Purkinje cell (primary cell): ENCODE measurements at places on chromosomes 3 and 15. TPM values are rescaled to one million over a fixed set of nuclear protein-coding genes. Genes with fewer than 3 reads are reported as not detected.

Gene FBXL22
- polyA plus RNA-seq: 0.45 TPM in 1 of 2 replicates, not detected in the other

Gene CRELD1
- polyA plus RNA-seq: 118 and 135 TPM in 2 replicates

Gene PLSCR2
- 9.1 and 10.3 TPM in 2 replicates for polyA plus RNA-seq

Gene TTLL13
- polyA plus RNA-seq: 0.31 and 0.79 TPM in 2 replicates

Gene THSD4
- 0.20 and 0.24 TPM in 2 replicates for polyA plus RNA-seq

Gene PPARG
- not detected in 2 replicates for polyA plus RNA-seq

Gene ATP13A5
- not detected in 2 replicates for polyA plus RNA-seq

Gene C3orf18
- 9.2 and 12.7 TPM in 2 replicates for polyA plus RNA-seq

Gene SETMAR
- polyA plus RNA-seq: 10.0 and 23.4 TPM in 2 replicates

Gene PPP1R2
- 107 and 163 TPM in 2 replicates for polyA plus RNA-seq

Gene FAM107A
- polyA plus RNA-seq: 13.8 and 16.7 TPM in 2 replicates

Gene ZKSCAN7
- polyA plus RNA-seq: 2.2 and 2.7 TPM in 2 replicates

Gene ANKUB1
- polyA plus RNA-seq: not detected in 2 replicates

Gene NT5DC2
- polyA plus RNA-seq: 0.76 and 3.4 TPM in 2 replicates

Gene USP50
- 17.1 and 18.8 TPM in 2 replicates for polyA plus RNA-seq

Gene SAMD7
- not detected in 2 replicates for polyA plus RNA-seq

Gene PLSCR5
- not detected in 2 replicates for polyA plus RNA-seq

Gene LIPH
- polyA plus RNA-seq: 0.28 and 0.52 TPM in 2 replicates

Gene FANCD2OS
- polyA plus RNA-seq: not detected in 2 replicates

Gene DLL4
- 0.08 TPM in 1 of 2 replicates, not detected in the other for polyA plus RNA-seq

Gene ANKRD28
- polyA plus RNA-seq: 15.2 and 16.2 TPM in 2 replicates

Gene EFHB
- polyA plus RNA-seq: 0.32 and 4.0 TPM in 2 replicates

Gene BBS4
- polyA plus RNA-seq: 34.4 and 39.7 TPM in 2 replicates

Gene GRIP2
- polyA plus RNA-seq: 0.36 and 1.6 TPM in 2 replicates

Gene TNFSF10
- 0.30 TPM in 1 of 2 replicates, not detected in the other for polyA plus RNA-seq

Gene TUSC7
- 5.7 TPM in 1 of 2 replicates, not detected in the other for polyA plus RNA-seq

Gene ALPK3
- not detected in 2 replicates for polyA plus RNA-seq

Gene PFKFB4
- polyA plus RNA-seq: 0.43 and 2.6 TPM in 2 replicates

Gene COL6A5
- polyA plus RNA-seq: not detected in 2 replicates

Gene C3orf49
- polyA plus RNA-seq: 1.2 TPM in 1 of 2 replicates, not detected in the other

Gene RNF7
- polyA plus RNA-seq: 206 and 233 TPM in 2 replicates

Gene ERICH6
- polyA plus RNA-seq: 0.79 TPM in 1 of 2 replicates, not detected in the other

Gene IQCF5
- polyA plus RNA-seq: not detected in 2 replicates

Gene STRIT1
- not detected in 2 replicates for polyA plus RNA-seq

Gene PARP15
- 2.2 and 2.7 TPM in 2 replicates for polyA plus RNA-seq

Gene CD276
- polyA plus RNA-seq: 1.3 and 2.0 TPM in 2 replicates

Gene SLC12A1
- 3.5 and 6.7 TPM in 2 replicates for polyA plus RNA-seq

Gene MRAS
- polyA plus RNA-seq: 22.5 and 24.3 TPM in 2 replicates
